ENCODE measurements at places on chromosomes 13 and 19.

- DNase-seq = no peak
Measured at GRCh38 chr19:38068826-38069225, 155.2 kb downstream of the DPF1 start.

DNA sequence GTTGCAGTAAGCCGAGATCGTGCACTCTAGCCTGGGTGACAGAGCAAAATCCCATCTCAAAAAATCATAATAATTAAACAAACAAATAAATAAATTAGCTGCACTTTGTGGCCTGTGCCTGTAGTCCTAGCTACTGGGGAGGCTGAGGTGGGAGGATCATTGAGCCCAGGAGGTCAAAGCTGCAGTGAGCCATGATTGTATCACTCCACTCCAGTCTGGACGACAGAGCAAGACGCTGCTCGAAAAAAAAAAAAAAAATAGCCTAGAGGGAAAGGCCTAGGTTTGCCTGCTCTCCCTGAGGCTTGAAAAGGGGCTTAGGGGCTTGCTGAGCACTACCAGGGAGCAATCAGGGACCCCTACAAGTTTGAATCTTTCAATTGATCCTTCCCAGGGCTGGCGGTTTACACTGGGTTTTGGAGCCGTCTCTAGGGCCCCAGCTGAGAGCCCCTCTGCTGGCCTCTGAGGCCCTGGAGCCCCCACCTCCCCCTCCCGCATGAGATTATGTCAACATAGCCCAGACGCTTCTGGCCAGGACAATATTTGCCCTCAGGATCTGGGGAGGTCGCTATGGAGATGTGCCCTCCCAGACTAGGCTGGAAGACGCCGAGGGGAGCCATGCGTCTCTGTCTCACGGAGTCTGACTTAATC is 10.4 kb upstream of the GIPR start:
- DNase-seq = no peak

GRCh38 chr13:27834095-27834494 is 41.8 kb downstream of the GSX1 start:
- DNase-seq = no peak

DNA sequence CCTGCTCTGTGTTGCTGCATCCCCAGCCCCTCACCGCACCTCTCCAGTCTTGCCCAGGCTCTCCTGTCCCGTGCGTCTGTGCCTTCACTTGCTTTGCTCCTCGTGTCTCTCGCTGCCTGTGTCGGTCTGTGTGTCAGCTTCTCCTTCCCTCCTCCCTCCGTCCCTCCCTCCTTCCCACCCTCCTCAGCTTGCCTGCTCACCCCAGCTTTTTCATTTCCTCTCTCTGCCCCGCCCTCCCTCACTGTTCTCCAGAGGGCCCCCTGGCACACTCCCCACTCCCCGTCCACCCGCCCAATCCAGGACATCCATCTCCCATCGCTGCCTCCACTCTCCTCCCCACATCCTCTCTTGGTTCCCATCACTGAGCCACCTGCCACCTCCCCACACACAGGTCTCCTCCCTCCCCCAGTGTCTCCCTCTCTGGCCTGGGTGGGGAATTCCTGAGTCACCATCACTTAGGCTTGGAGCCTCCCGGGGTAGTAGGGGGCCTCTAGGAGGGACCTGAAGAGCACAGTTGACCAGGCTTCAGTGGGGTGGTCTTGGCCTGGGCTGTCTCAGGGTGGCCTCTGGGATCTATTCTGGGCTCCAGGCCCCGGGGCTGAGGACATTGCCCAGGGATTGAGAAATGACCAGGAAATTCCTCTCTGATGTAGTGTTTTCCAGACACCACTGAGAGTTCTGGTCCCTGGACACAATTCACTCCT is at the start of gene PTGIR:
Gene PTGIR (minus strand): TSS at position 132 of the 704 bp plus-strand sequence. CDS start 864 bp downstream, outside the sequence.
- no peak for DNase-seq

DNA sequence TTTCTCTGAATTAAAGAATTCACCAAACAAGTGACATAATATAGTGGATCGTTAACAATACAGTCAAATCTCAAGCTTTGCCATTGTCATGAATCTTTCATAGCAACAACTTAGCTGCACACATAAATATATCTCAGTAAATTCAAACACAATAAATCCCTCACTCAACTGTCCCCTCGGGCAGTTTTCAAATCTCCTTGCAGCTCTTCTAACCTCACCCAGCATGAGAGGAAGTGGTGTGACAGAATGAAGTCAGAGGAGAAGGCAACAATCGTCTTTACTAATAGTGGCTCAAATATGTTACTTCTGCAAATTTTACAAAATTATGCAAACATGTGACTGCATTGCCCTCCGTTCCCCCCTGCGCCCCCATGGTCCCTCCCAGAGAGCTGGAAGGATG is 148.2 kb downstream of the RAP2A start:
- no peak for DNase-seq

DNA sequence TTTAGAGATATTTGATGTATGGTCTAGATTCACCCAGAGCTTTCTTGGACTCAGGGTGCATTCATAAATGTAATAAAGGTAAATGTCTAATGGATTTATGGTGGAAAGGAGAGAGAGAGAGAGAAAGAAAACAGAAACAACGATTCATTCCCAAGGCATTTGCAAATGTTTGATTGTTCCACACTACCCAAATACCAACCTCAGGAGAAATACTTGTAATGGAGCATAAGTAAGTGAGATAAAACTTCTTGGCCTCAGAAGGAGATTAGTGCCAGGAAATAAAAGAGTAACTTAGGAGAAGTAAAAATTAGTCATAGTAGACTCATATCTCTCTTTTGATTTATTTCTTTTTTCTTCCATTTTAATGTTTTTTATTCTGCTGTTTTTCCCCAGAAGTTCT is 40.6 kb upstream of the DGKH start:
- DNase-seq = peak; percentile 41

DNA sequence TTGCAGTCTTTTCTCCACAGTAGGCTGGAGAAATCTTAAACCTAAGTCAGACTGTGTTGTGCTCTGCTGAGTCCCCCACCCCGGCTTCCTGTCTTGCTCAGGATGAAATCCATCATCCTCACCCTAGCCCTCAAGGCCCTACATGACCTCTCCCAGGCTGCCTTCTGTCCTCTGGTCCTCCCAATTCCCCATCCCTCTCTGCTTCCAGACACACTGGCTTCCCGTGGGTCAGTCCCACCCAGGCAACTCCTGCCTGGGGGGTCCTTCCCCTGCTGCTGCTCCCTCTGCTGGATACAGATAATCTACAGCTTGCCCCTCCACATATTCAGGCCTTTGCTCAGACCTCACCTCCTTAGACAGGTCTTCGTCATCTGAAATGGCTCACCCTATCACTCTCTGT is 18.4 kb upstream of the CBY2 start:
- DNase-seq = no peak

- peak; percentile 28 for DNase-seq
Measured at GRCh38 chr13:48446464-48446863, 33.6 kb upstream of the LPAR6 start.

GRCh38 chr19:45613926-45614725 is 12.1 kb upstream of the GPR4 start:
- DNase-seq = peak; percentile 79

DNA sequence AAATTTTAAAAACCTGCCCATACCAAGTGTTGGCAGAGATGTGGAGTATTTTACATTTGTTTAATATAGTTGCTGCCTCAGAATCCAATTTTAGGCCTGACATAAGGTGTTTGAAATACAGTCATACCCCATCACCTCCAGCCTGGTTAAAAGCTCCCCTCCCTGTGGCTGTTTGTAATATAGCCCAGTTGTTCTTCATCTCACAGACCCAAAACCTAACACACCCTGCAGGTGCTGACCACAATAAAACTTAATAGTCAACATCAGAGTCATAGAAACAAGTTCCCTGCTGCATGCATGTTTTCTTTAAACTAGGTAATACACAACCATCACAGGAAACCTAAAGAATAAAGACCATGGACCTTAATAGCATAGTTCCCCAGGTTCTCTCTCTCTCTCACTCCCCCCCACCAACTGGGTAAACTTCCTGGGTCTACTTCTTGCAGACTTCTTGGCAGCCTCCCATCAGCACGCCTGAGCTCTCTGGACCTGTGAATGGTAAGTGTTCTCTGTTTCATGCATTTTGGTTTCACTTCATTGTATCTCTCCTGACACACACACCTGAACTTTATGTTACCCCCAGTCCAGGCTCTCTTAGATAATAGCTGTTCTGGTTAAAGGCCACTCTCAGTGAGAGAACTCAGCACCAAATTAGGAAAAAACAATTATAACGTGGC is 1369.9 kb downstream of the EFNB2 start:
- DNase-seq = no peak

GRCh38 chr19:40416918-40417642 is 3.9 kb upstream of the PRX start:
- DNase-seq = no peak

- no peak for DNase-seq
Measured at GRCh38 chr13:70622796-70623195, 514.5 kb upstream of the KLHL1 start.

DNA sequence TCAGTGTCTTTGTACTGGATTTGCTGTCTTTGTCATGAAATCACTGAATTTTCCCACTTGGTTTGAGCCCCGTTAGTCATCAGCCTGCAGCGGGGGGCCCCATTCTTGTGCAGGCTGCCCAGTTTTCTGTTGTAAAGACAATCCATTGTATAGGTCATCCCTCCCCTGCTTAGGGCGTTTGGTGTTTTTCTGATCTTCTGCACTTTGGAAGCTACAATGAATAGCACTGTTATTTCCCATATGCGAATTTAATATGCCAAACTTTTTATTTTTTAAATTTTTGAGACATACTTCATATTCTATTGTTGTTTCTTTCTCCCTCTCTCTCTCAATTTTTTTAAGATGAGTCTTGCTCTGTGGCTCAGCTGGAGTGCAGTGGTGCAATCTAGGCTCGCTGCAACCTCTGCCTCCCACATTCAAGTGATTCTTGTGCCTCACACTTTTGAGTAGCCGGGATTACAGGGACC is 9.0 kb downstream of the SLC27A1 start:
- DNase-seq = peak; percentile 73

GRCh38 chr19:51131780-51132680 is 7.3 kb downstream of the SIGLEC9 start:
- DNase-seq = peak; percentile 1

DNA sequence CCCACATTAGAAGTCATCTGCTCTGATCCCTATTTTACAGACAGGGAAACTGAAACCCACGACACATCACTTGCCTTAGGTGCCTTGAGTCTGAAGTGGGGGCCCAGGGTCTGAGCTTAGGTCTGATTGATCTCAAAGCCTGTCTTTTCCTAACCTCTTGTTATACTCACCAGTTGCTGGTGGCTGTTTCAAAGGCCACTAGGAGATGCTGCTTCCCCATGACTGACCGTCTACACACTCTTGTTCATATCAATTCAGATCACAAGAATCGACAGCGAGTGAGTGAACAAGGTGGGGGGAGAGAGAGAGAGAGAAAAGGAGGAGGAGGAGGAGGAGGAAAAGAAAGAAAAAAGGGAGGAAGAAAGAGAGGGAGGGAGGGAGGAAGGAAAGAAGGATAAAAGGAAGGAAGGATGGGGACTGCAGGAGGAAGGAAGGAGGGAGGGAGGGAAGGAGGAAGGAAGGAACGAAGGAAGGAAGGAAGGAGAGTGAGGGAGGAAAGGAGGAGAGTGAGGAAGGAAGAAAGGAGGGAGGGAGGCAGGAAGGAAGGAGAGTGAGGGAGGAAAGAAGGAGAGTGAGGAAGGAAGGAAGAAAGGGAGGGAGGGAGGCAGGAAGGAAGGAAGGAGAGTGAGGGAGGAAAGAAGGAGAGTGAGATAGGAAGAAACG is 3.3 kb downstream of the OR10H1 start:
- no peak for DNase-seq

DNA sequence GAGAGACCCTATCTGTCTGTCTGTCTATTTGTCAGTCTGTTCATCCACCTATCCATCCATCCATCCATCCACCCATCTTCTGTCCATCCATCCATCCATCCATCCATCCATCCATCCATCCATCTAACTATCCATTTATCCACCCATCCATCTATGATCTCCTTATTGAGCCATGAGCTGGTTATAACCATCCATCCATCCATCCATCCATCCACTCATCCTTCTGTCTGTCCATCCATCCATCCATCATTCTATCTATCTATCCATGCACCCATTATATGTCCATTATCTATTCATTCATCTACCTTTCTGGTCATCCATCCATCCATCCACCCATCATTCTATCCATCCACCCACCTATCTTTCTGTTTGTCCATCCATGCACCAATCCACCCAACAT is 44.6 kb downstream of the NWD1 start:
- no peak for DNase-seq

DNA sequence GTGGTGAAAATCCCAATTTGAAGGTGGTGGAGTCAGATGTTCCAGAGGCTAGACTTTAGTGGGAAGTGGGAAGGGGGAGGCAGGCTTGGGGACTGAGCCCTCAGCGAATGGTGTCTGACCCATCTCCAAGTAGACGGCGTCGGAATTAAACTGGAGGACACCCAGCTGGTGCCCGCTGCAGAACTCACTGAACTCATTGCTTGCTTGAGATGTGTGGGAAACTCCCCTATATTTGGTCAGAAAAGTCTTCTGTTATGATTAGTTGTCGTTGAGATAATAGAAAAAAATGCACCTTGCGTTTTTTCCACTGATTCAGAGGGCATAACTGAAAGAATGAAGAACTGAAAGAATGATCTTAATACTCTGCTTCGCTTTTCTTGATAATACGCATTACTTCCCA is 871 bp upstream of the ZNF583 start:
- no peak for DNase-seq

DNA sequence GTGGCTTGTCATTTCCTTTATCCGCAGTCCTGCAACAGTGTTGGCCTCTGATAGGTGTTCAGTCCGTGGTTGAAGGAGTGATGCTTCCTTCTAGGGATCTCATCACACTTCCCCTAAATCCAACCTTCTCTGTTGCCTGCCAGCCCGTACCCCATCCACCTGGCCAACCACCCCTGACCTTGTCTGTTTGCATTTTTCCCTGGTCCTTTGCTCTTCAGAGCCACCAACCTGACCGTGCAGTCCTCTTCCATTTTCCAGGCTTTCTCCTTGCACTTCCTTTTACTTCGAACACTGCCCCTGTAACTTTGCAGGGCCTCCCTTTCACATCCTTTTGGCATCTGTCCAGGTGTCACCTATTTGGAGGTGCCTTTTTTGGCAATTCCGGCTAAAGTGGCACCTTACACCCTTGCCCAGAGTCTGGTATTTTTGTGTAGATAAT is 696 bp downstream of the ZNF460 start:
- no peak for DNase-seq

GRCh38 chr19:11200931-11201330 is 3.6 kb upstream of the KANK2 start:
- no peak for DNase-seq

GRCh38 chr19:34540811-34541557 is 59.4 kb downstream of the WTIP start:
- no peak for DNase-seq

DNA sequence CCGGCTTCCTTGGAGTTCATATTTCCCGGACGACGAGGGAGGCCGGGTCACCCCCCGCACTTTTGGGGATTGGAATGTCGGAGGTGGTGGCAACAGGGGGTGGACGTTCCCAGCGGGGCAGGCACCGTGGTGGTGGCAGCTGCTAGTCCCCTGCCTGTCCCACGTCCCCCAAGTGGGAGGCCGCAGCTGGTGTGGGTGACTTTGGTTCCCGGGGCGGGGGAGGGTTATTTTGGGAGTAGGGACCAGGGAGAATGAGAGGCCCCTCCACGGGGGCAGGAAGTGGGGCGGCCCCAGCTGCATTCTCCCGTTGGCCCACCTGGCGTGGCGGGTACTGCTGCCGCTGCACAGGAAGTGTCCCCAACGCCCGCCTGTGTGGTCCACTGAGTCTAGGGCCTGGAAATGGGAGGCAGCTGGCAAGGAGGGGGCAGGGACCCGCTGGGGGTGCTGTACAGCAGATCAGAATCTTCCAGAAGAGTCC is 11.1 kb upstream of the PLIN3 start:
- DNase-seq = no peak

- DNase-seq = no peak
Measured at GRCh38 chr13:110680852-110681251, 25.1 kb downstream of the CARS2 start.

Data from astrocyte of the cerebellum (primary cell).